ENCODE measurements at places on chromosomes 3 and 15.
A peak's percentile ranks its signal among the peaks of the same experiment; 100 is the strongest.

DNA sequence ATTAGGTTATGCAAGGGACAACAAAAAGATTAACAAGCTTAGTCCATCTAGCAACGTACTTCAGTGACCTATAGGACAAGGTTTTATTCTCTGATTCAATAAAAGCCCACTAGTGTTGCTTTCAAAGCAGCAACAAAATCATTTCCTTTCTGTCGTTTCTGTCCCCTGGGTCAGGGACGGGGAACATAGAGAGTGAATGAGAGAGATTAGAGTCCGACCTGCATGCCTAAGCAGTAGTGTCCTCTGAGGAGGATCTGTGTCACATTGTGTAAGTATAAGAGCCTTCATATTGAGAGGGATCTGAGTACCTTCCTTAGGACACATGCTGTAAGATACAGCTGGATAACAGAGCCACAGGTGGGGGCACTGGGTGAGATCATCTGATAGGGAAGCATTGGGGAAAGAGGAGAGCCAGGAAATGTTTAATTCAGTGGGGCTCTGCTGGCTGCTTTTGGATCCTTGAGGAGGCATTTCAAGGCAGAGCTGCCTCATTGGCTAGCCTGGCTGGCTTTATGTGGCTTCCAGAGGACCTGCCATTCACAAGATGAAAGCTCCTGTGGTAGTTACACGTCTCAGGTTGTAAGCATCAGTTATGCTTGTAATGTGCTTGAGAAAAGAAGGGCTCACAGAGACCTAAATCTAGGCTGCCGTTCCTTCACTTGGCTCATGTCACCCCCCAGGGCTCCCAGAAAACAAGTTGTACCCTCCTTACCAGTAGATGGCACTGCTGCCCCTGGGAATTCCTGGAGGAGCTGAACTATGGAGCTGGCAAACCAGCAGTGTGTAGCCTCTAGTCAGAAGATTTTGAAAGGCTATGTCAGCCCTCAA, 2.7 kb downstream of the TMEM108 start:
- DNase-seq: peak; percentile 36

GRCh38 chr3:129532261-129532660, 3.8 kb downstream of the RHO start:
- no peak for DNase-seq

DNA sequence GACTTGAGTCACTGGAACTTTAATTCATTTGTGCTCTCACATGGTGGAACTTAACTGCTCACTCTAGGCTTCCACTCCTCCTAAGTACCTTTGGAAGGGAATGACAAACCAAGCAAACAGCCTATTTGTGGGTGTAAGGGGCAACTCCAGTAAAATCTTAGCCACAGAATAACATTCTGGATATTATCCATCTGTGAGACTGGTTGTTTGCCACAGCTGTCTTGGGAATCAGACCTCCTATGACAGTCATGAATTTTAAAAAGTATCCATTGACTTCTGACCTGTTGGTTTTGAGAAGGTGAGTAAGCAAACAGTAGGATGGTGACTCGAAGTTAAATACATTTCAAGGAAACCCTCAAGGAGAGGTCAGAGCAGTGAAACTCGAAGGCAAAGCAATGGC, 147.3 kb upstream of the CDIN1 start:
- DNase-seq: no peak

DNA sequence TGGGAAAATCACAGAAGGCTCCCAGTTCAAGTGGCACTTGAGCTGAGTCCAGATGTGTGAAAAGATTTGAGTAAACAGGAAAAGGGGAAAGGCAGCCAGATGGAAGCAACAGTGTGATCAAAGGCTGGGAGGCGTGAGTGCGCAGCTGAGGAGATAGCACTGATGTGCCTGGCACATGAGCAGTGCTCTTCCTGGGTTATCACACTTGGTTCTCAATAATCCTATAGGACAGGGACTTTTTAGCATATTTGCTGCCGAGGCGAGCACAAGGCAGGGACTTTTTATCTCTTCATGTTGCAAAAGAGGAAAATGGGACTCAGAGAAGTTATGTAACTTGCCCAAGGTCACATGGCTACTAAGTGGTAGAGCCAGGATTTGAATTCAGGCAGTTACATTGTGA, 39.6 kb downstream of the CORO2B start:
- no peak for DNase-seq

DNA sequence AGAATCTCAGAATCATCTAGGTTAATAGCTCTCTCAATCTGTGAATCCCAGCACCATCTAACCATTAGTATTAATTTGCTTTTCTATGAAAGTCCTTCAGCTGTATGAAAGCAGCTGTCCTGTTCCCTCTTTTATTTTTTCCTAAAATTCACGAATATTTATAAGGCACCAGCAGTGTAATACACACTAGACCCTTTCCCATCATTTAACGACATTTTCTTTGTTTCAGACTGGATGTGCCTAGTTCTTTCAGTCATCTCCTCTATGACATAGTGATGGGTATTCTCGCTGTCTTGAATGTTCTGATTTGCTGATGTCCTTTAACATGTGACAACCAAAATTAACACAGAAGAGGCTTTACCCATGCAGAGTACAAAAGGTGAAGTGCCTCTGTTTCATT, 48.9 kb upstream of the ATP10A start:
- DNase-seq: no peak

DNA sequence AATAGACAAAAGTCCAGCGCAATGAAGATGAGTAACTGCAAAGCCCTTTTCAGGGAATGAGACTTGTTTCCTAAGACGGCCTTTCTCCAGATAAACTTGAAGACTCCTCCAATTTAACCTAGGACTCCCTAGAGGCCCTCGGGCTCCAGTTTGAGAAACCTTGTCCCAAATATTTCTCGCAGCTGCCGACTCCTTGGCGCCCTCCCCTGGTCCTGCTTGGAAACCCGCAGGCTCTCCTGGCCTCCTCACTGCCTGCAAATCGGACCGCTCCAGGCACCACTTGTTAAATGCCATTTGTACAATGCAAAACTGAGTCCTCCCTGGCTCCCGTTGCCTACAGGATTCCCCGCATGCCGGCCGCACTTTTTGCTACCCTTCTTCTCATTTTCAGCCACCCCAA, 36.8 kb downstream of the MUC4 start:
- DNase-seq: peak; percentile 75

DNA sequence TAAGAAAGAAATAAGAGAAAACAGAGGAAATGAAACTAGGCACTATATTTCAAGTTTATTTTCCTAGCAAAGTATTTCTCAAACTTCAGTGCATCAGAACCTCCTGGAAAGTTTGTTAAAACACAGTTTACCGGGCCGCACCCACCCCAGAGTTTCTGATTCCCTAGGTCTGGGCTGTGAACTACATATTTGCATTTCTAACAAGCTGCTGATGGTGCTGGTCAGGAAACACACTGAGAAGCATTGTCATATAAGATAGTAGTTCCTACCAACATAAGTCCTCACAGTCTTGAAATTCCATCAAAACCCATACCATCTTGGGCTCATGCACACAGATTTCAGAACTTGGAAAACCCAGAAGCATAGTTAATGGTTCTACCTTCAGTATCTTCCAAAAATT, 8.3 kb downstream of the SLC9A9 start:
- DNase-seq: no peak

GRCh38 chr3:21752749-21753347, 1.8 kb upstream of the ZNF385D start:
- no peak for DNase-seq

DNA sequence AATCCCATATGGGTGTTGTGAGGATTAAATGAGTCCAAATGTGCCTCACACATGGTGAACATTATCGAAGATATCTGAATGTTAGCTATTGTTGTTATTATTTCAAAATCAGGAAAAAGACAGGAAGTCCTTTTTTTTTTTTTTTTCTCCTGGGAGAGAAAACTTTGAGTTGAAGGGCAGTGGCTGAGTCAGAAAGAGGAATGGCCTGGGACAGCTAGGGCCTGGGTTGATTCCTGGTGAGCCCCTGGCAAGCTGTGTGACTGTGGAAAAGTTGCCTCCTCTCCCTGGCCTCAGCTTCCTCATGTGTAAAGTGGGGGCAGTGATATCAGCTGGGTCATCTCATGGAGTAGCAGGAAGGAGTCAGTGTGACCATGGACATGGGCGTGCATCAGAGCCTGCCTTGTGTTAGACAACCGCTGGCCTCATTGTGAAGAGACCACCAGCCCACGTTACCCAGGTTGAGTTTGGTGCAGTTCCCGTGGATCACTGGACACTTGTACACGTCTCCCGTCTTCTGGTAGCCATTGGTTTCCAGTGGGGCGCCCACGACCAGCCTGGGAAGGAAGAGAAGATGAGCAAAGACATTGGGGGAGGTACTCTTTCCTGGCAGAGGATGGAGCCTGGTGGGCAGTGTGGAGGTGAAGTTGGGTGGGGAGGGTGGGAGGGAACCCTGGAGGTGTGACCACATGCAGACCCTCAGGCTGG, 63.1 kb downstream of the ITGA11 start:
- no peak for DNase-seq

DNA sequence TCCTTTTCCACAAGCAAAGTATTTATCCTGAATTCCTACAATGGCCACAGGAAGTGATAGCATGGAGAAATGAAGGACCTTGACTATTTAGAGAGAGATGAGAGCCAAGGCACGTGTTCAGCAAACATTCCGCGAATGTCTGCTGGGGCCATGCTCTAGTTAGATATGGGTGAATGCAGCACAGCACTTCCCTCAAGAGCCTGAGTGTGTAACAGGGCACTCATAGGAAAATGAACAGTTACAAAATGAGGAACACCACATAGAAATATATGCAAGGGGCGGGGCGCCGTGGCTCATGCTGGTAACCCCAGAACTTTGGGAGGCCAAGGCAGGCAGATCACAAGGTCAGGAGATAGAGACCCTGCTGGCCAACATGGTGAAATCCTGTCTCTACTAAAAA, 406.9 kb downstream of the NR2F2 start:
- no peak for DNase-seq

DNA sequence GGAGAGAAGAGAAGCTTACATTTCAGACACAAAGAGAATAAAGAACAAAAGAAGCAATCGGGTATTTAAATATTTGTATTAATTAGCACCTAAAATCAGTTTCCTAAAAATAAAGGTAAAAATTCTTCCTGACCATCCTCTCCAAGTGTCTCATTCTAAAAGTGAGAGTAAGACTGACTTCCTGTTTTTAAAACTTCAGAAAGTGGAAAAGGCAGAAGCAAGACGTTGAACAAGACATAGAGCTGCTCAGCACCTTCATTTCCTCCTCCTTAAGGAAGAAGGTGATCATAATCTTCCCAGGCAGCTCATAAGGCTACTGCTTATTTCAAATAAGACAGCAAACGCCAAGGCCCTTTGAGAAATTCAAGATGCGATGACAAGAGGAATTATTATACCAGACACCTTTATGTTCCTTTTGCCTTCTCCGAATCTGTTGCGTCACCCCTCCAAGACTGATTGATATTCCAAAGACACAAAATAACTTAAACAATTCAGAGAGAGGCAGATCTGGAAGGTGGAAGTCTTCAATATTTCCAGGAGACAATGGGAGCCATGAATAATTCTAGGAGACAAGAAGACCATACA, 238.8 kb upstream of the TLE3 start:
- DNase-seq: no peak

DNA sequence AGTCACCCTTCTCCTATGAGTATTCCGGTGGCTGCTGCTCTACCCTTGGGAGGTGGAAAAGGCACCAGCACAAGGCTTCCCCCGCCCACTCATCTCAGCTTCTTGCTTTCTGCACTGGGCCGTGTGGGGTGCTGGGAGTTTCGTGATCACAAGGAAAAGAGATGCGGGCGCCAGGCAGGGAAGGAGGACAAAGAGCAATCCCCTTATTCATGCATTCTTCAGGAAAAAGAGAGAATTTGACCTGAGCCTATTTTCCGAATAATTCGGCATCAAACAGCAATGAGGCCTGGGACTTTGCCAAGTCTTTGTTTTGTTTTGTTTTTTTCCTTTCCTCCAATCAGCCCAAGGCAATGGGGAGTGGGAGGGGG, 102.2 kb upstream of the LPP start:
- no peak for DNase-seq
